NCI-H1105 (cell line): ENCODE measurements at places on chromosomes 6 and 20.

- no peak for DNase-seq
These were observed 12.7 kb upstream of the CHD6 start for GRCh38 chr20:41630846-41631245.

DNA sequence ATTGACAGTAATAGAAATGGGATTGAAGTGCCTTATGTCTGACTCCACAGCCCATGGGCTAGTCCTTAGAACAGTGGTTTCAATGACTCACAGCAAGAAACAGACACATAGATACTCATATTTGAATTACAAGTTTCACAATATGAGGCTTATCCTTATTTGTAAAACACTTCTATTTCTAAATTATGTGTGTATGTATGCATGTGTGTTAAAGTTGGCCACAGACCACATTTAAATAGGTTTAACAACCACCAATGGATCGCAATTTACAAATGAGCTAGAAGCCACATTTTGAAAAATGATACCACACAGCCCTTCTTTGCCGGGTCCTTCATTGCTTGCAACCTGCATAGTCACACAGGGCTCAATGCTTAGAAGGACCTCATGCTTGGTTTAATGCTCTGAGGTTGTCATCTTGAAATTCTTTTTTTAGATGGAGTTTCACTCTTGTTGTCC is 157.8 kb upstream of the PREP start:
- no peak for DNase-seq

DNA sequence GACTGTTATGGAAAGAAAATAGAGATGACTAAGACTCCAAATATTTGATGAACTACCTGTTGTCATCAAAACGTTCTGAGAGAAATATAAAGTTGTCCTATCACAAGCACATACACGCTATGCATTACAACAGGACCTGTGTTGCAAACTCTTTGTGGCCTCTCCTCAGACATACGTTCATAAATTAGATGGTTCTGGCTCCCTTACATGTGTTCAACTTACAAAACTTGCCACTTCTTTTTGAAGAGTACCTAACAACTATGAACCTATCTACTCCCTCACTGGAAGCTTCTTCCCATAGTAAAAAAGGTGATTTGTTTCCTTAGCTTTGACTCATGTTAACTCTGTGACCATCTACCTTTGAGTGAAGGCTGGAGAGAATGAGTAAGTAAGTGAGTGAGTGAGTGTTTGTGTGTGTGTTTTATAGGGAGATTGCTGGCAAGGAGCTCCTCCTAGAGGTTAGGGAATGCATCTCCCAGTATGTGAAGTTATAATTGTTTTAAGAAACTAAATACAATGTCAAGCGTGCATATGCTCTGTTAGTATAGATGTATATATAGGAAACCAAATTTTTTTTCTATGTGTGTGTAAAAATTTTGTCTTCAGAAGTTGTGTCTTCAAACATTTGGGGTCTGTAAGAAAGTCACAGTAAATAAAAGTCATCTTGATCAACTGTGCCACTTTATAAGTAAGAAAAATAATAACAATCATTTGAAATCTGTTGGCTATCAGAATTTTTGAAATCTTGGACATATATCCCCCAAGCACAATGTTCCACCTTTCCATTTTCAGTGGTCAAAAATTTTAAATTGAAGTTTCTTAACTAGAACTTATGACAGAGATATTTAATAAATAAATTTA is 1211.1 kb upstream of the GJE1 start:
- DNase-seq, result no peak

GRCh38 chr20:58982406-58983114 is 1.5 kb downstream of the NELFCD start:
- DNase-seq, result no peak

- no peak for DNase-seq
These were observed 338.8 kb downstream of the HAO1 start for GRCh38 chr20:7601431-7601830.
